ENCODE measurements at places on chromosomes 2 and 18.
A peak's percentile ranks its signal among the peaks of the same experiment; 100 is the strongest.

GRCh38 chr2:227082286-227082685 lies 81.7 kb downstream of the COL4A4 start:
- no peak for DNase-seq

- DNase-seq, result no peak
Observed at GRCh38 chr2:240603081-240603835, 16.7 kb downstream of the CAPN10 start.

DNA sequence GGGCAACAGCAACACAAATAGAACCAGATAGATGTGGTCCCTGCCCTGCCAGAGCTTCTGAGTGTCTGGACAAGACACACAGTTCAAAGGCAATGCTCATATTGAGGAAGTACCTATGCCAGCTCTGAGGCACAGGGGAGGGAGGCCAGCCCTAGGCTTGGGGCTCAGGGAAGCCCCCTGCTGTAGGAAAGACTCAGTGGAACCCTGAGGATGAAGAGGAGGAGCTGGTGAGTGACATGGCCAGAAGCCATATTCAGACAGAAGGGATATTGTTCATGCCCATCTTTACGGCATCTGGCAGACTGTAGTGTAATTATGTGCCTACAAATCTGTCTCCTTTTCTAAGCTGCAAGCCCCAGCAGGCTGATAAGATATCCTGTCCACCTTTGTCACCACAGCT lies 8.8 kb downstream of the SIGLEC15 start:
- DNase-seq, result no peak

- DNase-seq, result no peak
Observed at GRCh38 chr2:49959961-49960553, 805.7 kb upstream of the FSHR start.

DNA sequence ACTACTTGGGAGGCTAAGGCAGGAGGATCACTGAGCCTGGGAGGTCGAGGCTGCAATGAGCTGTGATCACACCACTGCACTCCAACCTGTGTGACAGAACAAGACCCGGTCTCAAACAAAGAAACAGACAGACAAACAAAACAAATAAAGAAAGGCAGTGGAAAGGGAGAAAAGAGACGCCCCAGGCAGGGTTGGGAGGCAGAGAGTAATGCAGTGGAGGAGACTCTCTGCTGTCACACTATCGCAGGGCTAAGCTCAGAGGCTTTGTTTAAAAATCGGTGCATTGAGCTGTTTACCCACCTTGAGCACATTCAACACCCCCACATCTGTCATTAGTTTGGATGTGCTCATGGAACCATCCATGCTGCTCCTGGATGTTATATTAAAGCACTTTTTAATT lies 84.2 kb upstream of the RMP24 start:
- no peak for DNase-seq

DNA sequence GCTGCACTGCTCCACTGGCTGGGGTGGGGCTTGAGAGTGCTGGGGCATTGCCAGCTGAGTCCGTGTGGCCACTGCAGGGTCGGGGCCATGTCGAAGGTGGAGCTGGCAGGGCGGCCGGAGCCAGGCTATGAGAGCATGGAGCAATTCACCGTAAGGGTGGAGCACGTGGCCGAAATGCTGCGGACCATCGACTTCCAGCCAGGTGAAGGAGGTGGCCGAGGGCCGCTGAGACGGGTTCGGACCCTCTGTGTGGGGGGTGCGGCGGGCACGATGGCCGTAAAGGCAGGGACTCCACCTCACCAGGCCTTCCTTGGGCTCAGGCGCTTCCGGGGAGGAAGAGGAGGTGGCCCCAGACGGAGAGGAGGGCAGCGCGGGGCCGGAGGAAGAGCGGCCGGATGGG lies 2.1 kb downstream of the UCN start:
- DNase-seq, result no peak

DNA sequence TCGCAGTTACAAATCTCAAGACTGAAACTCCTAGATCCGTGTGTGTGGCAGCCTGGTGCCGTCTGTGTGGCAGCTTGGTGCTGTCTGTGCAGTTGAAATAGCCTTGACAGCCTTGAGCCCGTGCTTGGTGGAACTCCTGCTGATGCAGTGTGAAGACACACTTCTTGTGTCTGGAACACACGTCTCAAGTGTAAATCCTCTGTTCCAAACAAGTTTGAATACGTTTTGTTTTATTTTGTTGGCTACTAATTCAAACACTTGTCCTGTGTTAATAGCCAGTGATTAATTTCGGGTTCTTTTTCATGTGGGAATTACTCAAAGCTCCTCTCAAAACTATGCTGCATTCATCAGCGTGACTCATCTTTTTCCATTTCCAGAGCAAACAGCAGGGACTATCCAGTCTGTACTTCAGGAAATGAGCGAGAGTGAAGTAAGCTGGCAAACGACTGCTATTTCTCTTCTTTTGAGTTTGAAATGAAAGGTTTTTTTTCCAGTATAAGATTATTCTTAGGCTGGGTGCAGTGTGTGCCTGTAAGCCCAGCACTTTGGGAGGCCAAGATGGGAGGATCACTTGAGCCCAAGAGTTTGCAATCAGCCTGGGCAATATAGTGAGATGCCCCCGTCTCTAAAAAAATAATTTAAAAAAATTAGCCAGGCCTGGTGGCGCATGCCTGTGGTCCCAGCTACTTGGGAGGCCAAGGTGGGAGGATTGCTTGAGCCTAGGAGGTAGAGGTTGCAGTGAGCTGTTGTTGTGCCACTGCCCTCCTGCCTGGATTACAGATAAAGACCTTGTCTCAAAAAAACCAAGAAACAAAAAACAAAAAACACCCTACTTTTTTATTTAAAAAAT lies 152.9 kb downstream of the SPP2 start:
- DNase-seq, result peak; percentile 91

- no peak for DNase-seq
Observed at GRCh38 chr2:218877891-218878290, 2.8 kb upstream of the WNT10A start.

GRCh38 chr2:239027391-239028252 lies 179.7 kb downstream of the TWIST2 start:
- DNase-seq, result no peak

DNA sequence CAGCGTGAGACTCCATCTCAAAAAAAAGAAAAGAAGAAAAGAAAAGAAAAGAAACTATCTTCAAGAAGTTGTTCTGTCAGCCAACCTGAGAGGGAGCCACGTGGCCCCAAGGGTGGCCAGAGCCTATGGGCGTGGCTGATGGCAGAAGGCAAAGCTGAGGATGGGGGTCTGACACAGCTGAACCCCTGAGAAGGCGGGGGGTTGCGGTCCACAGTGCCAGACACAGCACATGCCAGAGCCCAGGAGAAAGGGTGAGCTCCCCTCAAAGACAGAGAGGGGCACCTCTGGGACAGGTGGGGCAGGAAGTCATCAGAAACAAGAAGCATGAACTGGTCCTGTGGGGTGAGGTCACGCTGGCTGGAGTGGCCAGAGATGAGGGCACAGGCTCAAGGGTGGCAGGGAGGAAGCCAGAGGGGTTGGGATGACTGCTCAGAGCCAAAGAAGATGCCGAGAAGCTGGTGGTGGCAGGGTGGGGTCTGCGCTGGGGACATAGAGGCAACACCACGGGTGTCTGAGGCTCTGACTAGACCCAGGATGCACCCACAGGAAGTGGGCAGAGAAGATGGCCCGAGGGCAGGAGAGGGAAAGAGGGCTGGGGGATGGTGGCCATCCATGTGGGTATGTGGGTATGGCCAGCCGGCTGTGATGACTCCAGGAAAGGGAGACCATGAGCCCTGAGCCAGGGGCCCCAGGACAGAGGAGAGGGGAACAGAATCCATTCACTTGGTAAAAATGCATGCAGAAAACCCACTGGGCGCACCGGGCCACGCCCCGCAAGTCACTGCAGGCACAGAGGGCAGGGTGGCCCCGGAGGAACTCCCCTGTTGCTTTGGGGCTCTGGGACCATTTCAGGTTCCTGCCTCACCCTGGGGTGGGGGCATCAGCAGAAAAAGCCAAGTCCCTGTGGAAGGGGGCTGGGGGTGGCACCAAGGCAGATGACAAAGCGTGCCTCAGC lies 8.4 kb downstream of the KIF1A start:
- no peak for DNase-seq

DNA sequence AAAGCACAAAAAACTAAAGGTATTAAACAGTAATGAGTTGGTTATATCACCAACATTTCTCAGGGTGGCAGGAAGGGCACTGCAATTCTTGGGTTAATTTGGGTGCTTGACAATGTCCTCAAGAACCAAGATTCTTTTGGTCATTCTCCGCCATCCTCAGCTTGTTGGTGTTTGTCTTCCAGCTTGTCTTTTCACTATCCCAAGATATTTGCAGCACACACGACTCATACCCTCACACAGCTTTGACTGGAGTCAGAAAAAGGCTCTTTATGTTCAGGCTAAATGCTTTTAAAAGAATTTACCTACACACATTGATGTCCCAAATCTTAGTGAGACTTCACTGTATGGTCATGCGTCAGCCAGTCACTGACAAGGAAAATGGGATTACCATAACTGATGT lies 12.5 kb downstream of the GREB1L start:
- no peak for DNase-seq

GRCh38 chr2:217909156-217909820 lies 93.5 kb downstream of the TNS1 start:
- DNase-seq, result no peak

DNA sequence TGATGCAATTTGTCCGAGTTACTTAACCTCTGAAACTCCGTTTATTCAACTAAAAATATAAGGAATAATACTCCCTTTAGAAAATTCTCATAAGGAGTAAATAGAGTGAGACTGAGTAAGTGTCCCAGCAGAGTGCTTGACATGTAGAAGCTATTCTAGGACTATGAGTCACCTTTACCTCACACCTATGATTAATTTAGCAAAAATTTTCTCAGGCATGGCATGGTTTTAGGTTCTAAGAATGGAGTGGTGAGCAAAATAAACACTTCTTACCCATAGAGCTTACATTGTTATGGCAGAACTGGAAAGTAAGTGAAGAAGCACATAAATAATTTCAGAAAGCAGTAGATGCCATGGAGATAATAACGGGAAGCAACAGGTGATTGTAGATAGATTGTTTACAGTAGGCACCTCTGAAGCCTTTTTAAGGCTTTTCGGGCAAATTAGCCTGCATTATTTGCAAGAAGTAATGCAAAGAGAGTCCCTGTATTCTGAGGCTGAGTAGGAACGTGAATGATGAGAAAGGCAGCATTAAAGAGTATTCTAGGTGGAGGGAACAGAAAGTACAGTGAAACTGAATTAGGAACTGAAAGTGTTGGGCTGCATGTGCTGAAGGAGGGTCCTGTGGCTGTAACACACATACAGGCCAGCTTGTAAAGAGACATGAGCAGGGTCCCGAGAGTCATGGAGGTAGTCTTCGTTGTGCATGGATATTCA lies 209.2 kb downstream of the ZNF407 start:
- peak; percentile 88 for DNase-seq

GRCh38 chr2:231926180-231926741 lies at the start of gene NPPC:
Gene NPPC, minus strand, starts transcription at chr2:231926396. Its CDS starts 147 bp downstream, at chr2:231926249.
- DNase-seq, result peak; percentile 69

GRCh38 chr2:86632672-86633071 lies 9.0 kb upstream of the RNF103 start:
- DNase-seq, result no peak

GRCh38 chr2:168736649-168737445 lies 65.6 kb upstream of the NOSTRIN start:
- no peak for DNase-seq

GRCh38 chr18:55405893-55406406 lies 182.0 kb downstream of the TCF4 start:
- peak; percentile 94 for DNase-seq

DNA sequence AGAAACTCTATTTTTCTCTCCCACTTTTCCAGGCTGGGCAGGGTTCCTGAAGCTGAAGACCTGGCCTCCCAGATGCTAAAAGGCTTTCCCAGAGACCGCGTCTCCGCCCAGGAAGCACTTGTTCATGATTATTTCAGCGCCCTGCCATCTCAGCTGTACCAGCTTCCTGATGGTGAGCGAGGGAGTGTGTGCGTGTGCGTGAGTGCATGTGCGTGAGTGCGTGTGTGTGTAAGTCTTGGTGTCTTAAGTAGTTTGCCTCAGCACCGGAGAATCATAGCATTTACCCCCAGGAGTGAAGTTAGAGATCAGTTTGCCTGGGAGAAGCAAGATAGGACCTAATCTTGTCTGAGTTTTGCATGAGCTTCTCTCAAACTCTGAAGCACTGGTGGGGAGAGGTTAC lies 73.7 kb downstream of the CDK15 start:
- DNase-seq, result peak; percentile 5

GRCh38 chr2:152064001-152064400 lies 34.8 kb downstream of the CACNB4 start:
- no peak for DNase-seq
